ENCODE measurements at places on chromosomes 1 and 21. TPM values are rescaled to one million over a fixed set of nuclear protein-coding genes. Genes with fewer than 3 reads are reported as not detected.

DNA sequence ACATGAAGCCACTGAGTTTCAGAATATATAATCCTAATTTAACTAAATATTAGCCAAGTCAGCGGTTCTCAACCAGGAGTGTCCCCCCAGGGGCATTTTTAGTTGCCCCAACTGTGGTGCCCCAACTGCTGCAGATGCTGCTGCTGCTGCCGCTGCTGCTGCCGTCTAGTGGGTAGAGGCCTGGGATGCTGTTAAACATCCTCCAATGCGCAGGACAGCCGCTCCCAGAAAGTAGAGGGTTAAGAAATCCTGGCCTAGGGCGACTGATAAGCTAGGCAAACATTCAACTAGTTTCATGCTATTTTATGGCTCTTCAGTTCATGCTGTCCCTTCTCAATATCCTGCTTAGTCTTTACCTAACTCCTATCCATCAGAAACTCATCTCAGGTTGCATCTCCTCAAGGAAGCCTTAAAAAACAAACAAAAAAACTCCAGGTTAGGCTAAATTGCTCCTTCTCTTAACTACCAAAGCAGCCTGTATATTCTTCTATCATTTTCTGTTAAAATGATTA lies 9.9 kb upstream of the DCAF6 start:
- no peak for DNase-seq

DNA sequence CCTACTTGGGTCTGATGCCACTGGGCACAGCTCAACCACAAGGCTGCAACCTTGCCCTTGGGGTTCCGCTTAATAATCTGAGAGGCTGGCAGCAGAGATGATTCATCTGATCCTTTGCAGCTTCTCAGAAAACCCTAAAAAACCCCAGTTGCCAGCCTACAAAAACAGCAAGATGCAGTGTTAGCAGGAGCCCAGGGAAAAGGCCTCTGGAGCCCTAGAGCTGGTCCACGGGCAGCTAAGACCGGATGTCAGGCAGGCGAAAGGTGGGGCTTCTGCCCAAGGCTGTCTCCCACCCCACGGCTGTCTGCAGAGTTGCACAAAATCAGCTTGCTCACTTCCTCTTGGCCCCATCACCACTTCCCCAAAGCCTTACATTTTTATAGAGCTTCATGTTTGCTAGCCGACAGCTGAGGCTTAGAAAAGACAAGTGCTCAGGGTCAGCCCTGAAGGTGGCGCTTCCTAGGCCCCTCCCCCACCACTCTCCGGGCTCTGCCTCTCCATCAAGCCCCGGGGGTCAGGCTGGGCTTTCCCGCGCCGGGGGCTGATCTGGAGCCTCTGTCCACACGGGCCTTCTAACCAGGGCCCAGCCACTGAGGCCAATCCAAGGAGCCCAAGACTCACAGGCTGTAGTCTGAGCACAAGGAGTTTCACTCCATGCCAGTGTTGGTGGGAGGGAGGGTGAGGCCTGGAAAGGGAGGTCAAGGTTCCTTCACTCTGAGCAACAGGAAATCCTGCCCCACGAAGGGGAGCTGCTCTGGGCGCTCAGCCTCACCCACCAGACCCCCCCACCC lies 4.2 kb upstream of the ADORA3 start:
- peak; percentile 87 for DNase-seq

GRCh38 chr1:244368279-244368678 lies 83.4 kb downstream of the ADSS2 start:
- DNase-seq: no peak

DNA sequence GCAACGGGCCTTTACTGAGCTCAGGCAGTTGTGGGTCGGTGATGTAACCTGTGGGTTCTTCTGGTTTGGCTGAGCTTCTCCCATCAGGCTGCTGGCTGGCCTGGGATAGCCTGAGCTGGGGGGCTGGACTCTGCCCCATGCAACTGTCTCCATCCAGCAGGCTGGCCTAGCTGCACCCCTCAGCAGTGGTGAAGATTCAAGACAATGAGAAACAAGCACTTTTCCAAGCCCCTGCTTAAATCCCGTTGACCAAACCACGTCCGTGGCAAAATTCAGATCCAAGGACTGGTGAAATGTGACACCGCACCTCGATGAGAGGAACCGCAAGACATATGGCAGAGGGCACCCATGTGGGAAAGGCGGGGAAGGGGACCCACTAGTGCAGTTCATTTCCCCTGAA lies 25.6 kb downstream of the PRSS38 start:
- no peak for DNase-seq

- DNase-seq: no peak
These were observed 161.8 kb downstream of the DPYD start for GRCh38 chr1:97759078-97759477.

DNA sequence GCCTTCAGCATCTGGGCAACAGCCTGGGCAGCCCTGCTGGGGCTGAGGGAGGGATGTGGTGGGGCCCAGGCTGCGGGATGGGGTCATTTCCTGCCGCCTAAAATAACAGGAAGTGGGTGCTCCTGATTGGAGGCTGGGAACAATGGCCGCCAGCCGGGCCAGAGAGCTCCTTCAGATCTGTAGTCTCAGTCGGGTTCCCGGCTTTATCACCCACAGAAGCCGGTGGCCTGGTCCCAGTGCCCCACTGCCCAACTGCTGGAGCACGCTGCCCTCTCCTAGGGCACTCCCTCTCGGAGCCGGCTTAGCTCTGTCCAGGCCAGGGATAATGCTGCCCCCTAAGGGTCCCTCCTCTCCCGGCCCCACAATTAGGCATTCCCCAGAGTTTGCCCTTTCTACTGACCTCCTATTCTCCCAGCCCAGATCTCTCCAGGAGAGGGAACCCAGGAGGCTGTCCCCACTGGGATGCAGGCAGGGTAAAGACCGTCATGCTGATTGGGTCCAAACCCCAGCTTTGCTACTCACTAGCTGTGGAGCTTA lies 5.1 kb downstream of the MAP7D1 start:
- peak; percentile 77 for DNase-seq

DNA sequence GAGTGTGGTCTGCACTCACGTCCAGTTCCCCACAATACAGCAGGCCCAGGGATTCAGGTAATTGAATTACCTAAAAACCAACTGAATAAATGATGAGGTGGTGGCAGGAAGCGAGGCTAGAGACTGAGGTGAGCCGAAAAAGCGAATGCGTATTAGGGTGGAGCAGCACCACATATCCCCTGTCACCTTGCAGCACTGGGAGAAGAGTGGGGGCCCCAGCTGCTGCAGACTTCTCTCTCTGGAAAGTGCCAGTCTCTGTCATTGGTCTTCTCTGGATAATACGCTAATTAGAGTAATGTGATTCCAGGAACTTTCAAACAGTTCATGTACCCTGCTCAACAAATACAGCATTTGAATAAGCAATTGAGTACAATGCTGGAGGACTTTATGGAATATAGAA lies 199.0 kb downstream of the RPS6KC1 start:
- DNase-seq: no peak

DNA sequence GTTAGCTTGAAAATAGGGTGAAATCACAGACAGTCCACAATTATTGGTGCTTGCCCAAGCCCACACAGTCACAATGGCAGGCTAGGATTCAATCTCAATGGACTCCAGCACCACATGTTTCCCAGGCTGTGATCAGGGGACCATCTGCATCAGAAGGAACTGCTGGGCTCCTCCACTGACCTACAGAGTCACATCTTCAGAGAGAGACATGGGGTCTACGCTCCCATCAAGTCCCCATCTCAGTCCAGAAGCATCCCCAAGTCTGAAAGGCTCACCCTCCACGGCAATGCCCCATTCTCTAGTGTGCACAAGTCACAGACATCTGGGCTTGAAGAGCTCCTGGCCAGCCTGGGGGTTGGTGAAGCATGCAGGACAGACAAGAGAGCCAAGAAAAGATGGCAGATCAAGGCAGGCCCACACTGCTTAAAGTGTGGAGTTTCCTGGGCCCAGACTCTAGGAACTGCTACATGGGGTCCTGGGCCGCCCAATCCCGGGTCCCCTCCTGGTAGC lies 262.5 kb downstream of the NPHP4 start:
- DNase-seq: no peak

DNA sequence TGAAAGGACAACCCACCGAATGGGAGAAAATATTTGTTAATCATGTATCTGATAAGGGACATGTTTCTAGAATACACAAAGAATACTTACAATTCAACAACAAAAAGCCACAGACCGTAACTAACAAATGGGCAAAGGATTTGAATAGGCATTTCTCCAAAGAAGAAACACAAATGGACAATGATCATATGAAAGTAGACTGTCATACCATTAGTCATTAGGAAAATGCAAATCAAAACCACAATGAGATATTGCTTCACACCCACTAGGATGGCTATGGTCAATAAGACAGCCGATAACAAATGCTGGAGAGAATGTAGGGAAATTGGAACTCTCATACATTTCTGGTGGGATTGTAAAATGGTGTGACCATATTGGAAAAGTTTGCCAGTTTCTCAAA lies 367.2 kb upstream of the SGIP1 start:
- no peak for DNase-seq

GRCh38 chr1:84598846-84599741 lies 24.9 kb upstream of the CTBS start:
- no peak for DNase-seq

- DNase-seq: no peak
These were observed 126.7 kb downstream of the EIF4G3 start for GRCh38 chr1:21050031-21050430.

- no peak for DNase-seq
These were observed 50.2 kb downstream of the AZIN2 start for GRCh38 chr1:33131191-33131590.

DNA sequence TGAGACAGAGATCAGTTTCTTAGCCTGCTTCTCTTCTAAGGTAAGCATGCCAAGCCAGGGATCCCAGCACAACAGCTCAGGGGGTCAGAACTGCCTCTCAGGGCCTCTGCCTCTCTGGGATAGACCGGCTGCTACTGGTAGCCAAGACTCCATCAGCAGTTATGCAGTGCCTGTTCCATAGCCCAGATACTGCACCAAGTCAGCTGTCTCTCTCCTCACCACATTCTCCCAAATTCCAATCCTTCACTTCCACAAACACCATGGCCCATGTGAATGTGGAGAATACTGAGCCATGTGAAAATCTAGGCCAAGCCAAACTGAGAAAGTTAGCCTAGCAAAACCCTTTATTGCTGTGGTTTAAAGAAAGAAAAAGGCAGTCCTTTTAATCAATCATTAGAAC lies 37.5 kb downstream of the CDC42BPA start:
- DNase-seq: no peak

DNA sequence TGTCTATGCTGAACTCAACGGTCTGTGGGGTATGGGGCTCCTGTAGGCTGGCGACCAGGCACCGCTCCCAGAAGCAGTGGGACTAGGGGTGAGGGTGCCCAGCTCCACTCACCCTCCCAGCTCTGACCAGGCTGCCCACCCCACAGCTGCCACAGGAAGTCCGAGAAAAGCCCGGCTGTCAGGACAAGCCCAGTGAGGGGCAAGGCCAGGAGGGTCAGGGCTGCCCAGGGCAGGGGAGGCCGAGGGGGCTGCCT lies 3.5 kb upstream of the TMEM52 start:
- DNase-seq: no peak

GRCh38 chr1:63321066-63321784 lies 1.1 kb upstream of the FOXD3 start:
- no peak for DNase-seq

DNA sequence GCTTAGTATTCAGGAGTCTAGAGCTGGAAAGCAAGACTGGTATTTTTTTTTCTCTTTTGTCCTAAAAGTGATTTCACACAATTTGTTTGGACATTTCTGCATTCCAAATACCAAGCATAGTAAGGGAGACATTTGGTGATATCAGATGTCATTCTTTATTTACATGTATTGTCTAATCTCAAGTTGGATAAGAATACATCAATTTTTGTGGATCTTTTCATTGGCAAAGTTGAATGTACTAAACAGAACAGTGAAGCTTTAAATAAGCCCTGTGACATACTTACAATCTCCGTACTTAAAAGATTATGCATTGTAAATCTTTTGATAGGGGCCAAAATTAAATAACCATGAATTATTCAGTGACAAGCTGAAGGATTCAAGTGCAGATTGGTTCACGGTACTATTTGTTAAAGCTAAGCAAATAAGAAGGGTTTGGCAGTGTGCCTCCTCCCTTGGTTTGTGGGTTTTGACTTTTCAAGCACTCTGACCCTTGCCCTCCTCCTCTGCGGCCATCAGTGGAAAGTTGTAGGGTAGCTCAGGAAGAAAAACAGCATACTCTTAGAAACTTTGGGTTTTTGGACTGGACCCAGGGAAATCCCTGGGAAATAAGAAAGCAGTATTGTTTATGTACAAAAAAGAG lies 663.7 kb downstream of the ADGRL2 start:
- DNase-seq: peak; percentile 82

- DNase-seq: no peak
These were observed 28.2 kb downstream of the UBE2U start for GRCh38 chr1:64231654-64232053.

DNA sequence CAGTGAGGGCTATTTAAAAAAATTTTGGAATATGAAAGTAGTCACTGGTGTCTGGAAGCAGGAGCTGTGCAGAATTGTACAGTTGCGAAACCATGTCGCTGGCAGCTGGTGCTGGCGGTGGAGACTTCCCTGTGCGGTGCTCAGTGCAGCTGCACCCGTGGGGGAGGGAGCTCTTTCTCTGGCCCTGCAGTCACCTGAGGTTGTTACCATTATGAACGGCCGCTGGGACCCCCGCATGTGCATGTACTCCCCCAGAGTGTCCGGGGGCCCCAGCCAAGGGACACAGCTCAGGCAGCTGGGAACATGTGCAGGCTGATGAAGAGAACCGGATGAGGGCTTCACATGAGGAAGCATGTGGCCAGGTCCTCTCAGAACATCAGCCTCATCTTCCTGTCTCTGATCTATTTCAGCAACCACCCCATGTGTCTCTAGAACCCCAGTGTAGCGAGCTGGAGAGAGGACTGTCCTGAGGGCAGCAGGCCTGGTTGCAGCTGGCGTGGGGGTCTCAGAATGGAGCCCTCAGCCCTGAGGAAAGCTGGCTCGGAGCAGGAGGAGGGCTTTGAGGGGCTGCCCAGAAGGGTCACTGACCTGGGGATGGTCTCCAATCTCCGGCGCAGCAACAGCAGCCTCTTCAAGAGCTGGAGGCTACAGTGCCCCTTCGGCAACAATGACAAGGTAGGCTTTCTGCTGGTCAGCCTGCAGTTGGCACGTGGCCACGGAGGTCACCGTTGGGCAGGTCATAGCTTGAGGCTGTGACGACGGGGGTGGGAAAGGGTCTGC lies at the start of gene TRPM2:
TSS of gene TRPM2 (plus strand) at position 431 of the 780 bp plus-strand sequence. CDS start at position 511, 80 bp downstream.
- peak; percentile 80 for DNase-seq

DNA sequence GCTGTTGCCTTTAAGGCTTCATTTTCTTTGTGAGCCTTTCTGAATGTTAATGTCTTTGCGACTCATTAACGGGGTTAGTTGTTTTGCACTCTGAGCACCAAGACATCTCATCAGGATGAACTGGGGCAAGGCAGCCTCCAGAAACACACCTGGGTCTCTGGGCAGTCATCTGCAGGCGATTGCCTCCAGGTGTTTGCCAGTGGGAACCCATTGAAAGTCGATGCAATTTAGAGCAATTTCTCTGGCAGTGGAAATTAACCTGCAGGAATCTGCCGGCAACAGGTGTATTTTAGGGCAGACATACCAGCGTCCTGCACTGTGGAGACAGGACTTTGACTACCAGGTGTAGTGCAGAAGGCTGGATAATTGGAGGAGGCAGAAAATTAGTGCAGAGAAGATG lies 661.0 kb upstream of the PTBP2 start:
- DNase-seq: no peak

- peak; percentile 85 for DNase-seq
These were observed at the start of gene KLHL17 for GRCh38 chr1:960363-961131. KLHL17 (plus strand) TSS chr1:960584; CDS start chr1:960694, 110 bp downstream.

CRNN gene
- total RNA-seq: not detected

CRABP2 gene
- total RNA-seq: 40.0 TPM

RNU1-2 gene
- total RNA-seq: 13,769 TPM

RAB25 gene
- not detected for total RNA-seq

LAPTM5 gene
- 65.0 TPM for total RNA-seq

TNFSF4 gene
- 1.7 TPM for total RNA-seq

MANEAL gene
- 2.3 TPM for total RNA-seq

Measured in sciatic nerve (tissue), 2 donors.